Stimulated activated CD4-positive, alpha-beta T cell treated with anti-CD3 and anti-CD28 coated beads, Interleukin-12 subunit alpha, Interleukin-12 subunit beta, amount 100 ng/mL, for 48 hours (primary cell): ENCODE measurements at places on chromosomes 11 and 22.

- DNase-seq, result no peak
These were observed 34.4 kb upstream of the DNAJB13 start for GRCh38 chr11:73916435-73916834.

DNA sequence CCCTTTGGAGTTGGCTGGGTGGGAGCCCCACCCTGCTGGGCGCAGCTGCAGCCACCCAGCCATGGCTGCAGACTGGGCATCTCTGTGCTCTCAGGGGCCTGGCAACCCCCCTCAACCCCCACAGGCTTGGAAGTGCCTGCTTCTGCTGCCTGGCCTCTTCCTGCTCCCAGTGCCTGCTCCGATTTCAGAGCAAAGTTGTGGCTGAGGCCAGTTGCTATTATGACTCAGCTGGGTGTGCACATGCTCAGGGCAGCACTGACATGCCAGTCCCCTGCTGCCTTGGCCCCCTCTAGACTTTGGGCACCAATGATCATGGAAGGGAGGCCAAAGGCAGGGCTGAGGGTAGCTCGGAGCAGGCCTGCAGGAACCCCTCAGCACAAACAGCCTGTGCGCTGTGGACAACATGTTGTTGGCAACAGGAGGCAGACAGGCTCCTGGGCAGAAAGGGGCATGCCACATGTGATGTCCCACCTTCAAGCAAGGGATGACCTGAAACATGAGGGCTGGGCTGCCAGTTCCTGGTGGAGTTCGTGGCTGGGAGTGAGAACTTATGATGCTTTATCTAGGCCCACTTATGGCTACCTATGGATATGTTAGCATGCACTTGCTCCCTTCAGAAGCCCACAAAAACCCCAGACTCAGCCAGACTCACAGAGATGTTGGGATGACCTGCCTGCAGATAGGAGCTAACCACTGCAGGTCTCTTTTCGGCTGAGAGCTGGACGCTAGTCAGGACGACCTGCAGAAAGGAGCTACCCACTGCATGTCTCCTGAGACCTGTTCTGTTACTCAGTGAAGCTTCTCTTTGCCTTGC, 96.4 kb upstream of the AMOTL1 start:
- no peak for DNase-seq

DNA sequence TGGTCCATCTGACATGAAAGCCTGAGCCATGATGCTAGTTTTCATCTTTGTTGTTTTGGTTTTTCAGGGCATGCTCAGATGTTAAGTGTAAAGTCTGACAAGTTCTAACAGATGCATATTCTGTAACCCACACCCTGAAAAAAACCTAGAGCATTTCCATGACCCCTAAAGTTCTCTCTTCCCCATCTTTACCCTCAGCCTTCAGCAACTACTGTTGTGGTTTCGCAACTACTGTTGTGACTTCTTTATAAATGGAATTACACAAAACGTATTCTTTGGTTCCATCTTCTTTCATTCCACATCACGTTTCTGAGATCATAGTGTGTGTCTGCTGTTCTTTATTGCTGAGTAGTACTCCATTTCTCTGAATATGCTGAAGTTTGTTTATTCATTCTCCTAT, 65.1 kb upstream of the LDLRAD3 start:
- DNase-seq, result no peak

- no peak for DNase-seq
These were observed 9.4 kb downstream of the DGCR8 start for GRCh38 chr22:20089226-20089976.

GRCh38 chr11:62393061-62393611, 25.7 kb upstream of the SCGB1A1 start:
- no peak for DNase-seq

DNA sequence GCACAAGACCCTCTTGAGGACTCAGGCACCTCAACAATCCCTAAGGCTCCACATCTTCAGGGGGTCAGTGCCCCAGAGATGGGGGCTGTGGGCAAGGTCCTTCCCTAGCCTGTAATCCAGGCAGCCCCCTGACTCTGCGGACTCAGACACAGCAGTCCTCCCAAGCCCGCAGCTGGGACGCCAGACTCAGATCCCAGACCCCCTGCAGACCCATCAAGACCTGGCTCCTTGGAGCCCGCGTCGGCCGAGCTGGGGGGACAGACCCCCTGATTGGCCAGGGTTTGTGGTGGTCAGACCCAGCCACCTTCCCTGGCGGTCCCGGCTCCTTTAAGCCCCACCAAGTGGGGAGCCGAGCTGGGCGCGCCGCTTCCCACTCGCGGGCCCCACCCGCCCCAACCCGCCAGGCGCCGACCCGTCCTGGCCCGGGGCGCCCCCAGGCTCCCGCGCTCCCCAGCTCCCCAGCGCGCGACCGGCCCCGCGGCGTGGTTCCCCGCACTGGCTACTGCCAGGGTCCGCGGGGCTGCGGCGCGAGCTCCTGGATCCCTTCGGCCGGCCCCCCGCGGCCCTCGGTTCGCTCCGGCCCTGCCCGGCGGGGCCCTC, 458 bp downstream of the OSBPL5 start:
- no peak for DNase-seq

DNA sequence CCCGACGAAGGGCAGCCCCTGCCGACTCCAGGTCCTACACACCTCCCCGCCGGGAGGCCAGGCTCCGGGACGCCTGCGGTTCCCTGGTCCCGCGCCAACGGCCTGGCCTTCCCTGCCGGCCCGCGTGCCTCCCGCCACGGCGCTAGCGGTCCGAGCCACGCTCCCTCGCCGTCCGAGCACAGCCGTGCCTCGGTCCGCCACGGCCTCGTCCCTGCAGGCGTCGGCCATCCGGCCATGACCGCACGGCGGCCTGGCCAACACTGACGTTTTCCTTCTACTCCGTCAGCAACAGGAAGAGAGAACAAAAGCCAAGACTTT, 532 bp downstream of the EIF4G2 start:
- no peak for DNase-seq

- no peak for DNase-seq
These were observed 886 bp upstream of the P4HA3 start for GRCh38 chr11:74312326-74312725.

GRCh38 chr11:69962152-69962551, 116.0 kb upstream of the ANO1 start:
- DNase-seq, result no peak

GRCh38 chr11:279966-280705, 1.9 kb downstream of the NLRP6 start:
- DNase-seq, result no peak

DNA sequence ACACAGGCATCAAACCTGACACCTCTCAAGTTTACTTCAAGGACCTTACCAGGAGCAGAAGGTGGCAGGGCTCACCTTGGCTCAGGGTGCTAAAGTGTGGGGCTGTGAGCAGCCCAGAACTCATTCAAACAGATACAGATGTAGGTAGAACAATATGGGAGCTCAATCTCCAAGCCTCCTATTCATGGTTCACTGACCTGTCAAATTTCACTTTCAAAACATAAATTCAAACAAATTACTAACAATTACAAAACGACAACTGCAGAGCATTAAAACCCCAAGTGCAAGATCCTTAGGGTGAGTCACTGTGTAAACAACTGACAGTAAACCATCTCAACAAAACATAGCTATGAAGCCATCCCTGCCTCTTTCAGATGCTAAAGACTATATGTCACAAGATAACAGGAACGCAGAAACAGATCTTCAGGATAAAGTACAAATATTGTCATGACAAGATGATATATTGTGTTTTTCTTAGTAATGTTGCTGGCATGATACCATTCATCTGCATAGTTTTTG, 303.5 kb upstream of the ANO3 start:
- no peak for DNase-seq

DNA sequence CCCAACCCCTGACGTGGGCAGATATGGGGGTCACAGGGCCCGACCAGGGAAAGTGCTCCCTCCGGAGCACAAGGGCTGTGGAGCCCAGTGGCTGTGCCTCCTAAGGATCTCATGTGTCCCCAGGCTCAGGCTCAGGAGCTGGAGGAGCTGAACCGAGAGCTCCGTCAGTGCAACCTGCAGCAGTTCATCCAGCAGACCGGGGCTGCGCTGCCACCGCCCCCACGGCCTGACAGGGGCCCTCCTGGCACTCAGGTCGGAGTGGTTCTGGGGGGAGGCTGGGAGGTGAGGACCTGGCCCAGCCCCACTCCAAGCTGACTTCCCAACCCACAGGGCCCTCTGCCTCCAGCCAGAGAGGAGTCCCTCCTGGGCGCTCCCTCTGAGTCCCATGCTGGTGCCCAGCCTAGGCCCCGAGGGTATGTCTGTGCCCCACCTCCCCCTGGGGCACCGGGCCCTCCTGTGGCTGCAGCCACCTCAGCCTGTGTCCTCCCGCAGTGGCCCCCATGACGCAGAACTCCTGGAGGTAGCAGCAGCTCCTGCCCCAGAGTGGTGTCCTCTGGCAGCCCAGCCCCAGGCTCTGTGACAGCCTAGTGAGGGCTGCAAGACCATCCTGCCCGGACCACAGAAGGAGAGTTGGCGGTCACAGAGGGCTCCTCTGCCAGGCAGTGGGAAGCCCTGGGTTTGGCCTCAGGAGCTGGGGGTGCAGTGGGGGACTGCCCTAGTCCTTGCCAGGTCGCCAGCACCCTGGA, 2.5 kb downstream of the RASSF7 start:
- DNase-seq, result no peak

- DNase-seq, result no peak
These were observed 71.9 kb downstream of the MPPED1 start for GRCh38 chr22:43483669-43484068.

- no peak for DNase-seq
These were observed 1164.4 kb downstream of the BRD1 start for GRCh38 chr22:48663297-48663696.

- DNase-seq, result peak; percentile 76
These were observed 45.7 kb upstream of the DEFB108B start for GRCh38 chr11:71787098-71787823.

- DNase-seq, result no peak
These were observed 414.5 kb upstream of the SYN3 start for GRCh38 chr22:33472462-33473344.

DNA sequence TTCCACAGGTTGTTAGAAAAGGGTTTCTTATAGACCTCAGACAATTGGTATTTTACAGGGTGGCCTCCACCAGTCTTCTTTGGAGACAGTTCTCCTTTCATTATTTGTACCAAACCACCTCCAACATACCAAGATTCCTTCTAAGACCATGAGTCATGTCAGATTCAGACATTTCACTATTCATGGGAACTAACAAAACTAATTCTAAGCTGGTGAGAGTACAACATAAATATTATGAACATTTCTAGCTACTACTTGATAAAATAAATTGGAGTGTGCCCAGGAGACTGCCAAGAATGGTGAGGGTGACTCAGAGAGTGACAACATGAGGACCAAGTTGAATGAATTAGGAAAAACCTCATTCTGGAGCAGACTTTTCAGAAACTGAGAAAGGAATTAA, 494.6 kb upstream of the LRRC4C start:
- DNase-seq, result no peak

DNA sequence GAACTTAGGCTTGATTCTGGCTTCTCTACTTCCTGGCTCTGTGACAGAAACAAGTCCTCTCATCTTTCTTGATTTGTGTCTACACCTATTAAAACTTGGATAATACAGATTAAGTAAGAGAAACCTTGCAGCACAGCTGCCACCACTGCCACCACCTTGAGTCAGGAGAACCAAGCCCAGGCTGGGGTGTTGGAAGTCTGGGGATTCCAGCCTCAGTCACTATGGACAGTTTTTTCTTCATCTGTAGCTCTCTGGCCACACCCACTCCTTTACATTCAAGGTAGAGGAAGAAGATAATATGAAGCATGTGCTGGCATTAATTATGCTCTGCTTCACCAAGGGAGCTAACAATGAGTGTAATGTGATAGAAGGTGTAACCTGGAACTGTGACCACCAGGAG, 75.7 kb downstream of the RELT start:
- DNase-seq, result no peak

GRCh38 chr11:74157169-74157568, 13.6 kb downstream of the C2CD3 start:
- no peak for DNase-seq

- DNase-seq, result no peak
These were observed 44.2 kb upstream of the MICAL2 start for GRCh38 chr11:12066056-12066798.

- peak; percentile 13 for DNase-seq
These were observed 741 bp upstream of the NAV2 start for GRCh38 chr11:19711911-19712280.

- DNase-seq, result no peak
These were observed 10.0 kb downstream of the RHBDD3 start for GRCh38 chr22:29257751-29258181.

DNA sequence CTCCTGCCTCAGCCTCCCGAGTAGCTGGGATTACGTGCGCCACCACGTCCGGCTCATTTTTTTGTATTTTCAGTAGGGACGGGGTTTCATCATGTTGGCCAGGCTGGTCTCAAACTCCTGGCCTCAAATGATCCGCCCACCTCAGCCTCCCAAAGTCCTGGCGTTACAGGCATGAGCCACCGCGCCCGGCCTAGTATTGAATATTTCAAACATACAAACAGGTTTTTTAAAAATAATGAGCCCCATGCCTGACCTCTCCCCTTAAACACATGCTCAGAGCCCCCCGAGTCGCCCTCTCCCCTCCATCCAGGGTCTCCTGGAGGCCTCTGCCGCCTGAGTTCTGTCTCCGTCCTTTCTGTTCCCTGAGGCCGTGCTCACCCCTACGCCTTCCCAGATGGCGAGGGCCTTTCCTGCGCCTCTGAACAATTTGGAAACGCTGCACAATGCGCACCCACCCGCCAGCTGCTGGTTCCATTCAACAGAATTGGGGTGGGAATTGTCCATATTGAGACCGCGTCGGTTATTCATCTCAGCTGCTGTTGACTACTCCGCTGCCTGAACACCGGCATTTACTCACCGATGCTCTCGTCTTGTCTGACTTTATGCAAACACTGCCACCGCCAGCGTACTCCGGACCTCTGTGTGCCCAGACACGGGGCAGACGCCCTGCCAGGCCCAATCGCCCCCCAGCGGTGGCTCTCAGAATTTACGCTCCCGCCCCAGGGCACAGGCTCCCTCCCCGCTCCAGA, 13.6 kb upstream of the RNH1 start:
- no peak for DNase-seq

DNA sequence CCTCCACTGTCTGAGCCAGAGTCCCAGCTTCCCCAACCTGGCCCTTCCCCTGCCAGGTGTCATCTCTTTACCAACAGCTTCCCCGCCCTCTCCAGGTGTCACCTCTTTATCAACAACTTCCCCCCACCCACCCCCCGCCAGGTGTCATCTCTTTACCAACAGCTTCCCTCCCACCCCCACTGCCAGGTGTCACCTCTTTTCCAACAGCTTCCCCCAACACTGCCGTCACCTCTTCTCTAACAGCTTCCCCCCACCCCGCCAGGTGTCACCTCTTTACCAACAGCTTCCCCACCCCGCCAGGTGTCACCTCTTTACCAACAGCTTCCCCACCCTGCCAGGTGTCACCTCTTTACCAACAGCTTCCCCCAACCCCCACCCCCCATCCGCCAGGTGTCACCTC, 29.8 kb upstream of the TTLL12 start:
- no peak for DNase-seq

DNA sequence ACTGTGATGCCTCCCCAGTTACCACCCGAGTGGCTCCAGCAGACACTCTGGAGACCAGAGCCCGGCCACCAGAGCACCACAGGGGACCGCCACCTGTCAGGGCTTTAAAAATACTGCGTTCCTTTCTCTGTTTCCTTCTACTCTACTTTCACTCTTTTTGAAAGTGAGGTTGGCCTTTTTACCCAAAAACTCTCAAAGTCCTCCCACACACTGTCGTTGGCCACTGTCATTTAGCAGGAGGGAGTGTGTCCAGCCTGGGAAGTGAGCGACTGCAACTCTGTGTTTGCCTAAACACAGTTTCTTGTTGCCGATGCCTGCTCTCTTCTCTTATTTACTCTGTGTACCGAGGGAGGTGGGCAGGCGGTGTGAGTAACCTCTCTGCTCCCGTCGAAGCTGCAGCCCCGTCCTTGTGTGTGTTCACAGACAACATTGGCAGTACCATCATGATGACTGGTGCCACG, 90.8 kb upstream of the CLDN5 start:
- no peak for DNase-seq
